ENCODE measurements at places on chromosomes 3 and 15.
A peak's percentile ranks its signal among the peaks of the same experiment; 100 is the strongest.

DNA sequence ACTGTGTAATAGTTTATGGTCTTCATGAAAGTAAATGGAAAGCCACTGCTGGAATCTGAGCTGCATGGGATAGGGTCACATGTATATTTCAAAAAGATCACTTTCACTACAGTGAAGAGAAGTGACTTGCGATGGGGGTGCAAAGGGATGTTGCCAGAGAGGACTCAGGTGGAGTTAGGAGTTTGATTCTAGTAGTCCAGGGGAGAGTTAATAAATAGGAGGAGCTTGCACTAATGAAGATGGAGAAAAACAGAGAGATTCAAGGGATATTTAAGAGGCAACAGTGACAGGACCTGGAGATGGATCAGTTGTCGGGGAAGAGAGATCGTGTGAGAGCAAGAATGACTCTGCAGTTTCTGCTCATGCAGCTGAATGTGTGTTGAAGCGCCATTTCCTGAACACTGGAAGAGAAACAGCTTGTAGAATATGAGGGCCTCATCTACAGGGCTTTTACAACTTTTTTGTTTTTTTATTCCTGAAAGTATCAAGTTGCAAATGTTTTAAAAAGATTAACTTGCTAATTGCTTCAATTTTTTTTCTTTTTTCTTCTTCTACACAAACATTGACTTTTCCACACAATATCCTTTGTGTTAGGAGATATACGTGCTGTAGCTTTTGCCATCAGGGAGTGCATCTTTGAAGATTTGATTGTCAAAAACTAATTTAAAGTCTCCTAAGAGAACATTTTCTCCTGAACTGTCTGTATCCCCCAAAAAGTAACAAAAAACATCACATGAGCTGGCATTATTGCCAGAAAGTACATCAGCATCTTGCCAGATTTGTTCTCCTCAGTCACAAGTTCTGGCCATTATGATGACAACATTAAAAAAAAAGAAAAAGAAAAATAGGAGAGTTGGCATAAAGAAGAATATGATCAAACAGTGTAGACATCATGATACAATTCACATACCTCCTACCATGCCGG, 37.5 kb downstream of the SETMAR start:
- H3K4me1 ChIP-seq: no peaks in the 10 kb centered on the region
- no peak overlapping the region for H3K4me3 ChIP-seq
- no peaks in the 10 kb centered on the region for H3K27me3 ChIP-seq
- no peaks in the 10 kb centered on the region for H3K36me3 ChIP-seq
- DNase-seq: no peak

DNA sequence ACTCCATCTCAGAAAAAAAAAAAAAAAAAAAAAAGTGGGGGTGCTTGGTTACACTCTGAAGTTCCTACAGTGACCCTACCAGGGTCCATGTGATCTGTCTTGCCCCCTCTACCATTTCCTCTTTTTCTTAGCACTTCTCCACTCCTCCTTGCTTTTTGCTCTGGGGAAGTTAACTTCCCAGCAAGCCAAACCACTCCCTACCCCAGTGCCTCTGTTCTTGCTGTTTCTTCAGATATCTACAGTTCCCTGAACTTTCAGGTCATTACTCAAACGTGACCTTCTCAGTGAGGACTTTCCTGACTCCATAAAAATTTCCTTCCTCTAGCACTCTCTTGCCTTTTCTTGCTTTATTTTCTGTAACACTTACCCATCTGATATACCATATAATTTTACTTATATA, 61.1 kb upstream of the GCNT3 start:
- H3K4me3 ChIP-seq: no peak overlapping the region
- peaks cover 25% of the 10 kb centered on the region for H3K4me1 ChIP-seq
- DNase-seq: no peak
- peaks cover 15% of the 10 kb centered on the region for H3K27me3 ChIP-seq

DNA sequence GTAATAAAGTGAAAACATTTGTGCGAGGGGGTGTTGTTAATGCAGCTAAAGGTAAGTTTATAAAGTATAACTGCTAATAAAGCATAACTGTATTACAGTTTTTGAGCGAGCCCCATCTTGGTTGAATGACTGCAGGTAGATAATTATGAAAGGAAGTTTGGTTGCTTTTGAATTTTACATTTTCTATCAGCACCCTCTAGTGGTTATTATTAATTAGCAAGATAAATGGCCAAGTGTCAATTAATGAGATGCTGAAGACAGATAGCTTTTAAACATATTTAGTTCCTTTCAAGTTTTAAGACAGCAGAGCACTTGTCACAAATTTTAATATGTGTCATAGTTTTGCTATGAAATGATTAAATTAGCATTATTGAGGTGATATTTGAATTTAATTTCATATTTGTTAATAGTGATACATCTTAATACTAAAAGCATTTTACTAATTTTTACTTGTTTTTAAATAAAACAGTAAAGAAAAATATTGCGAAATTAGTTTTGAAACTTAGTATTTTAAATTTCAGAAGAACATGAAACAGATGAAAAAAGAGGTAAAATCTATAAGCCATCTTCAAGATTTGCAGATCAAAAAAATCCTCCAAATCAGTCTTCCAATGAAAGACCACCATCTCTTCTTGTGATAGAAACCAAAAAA, 15.1 kb downstream of the U2SURP start:
- H3K36me3 ChIP-seq: peaks cover 49% of the 10 kb centered on the region
- H3K4me3 ChIP-seq: no peak overlapping the region
- H3K4me1 ChIP-seq: no peaks in the 10 kb centered on the region
- peak; percentile 47 for DNase-seq

DNA sequence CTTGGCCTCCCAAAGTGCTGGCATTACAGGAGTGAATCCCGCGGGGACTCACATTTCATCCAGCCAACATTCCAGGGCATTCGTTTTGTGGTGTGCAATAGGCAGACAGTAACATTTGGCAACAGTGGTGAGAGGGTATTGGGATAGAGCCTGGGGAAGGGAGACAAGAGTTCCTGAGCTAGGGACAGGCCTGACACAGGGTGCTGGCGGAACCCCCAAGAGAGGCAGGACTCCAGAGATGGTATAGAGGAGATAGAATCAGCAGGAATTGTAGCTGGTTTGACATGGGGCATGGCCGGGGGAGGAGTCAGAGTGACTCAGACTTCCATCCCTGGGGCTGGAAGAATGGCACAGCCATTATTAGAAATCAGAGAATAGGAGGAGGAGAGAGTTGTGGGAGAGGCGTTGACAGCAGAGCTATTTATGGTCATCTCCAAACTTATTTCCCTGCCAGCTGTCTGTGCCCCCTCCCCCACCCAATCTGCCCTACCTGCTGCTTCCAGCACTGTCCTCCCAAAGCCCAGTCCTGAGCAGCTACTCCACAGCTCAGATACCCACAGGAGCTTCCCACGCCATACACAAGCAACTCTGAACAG, 4.4 kb upstream of the IDH2 start:
- DNase-seq: no peak
- peaks cover 3% of the 10 kb centered on the region for H3K4me1 ChIP-seq
- H3K27me3 ChIP-seq: peaks cover 27% of the 10 kb centered on the region

GRCh38 chr3:54988838-54989630, 61.2 kb upstream of the LRTM1 start:
- peaks cover 10% of the 10 kb centered on the region for H3K4me1 ChIP-seq
- no peak for DNase-seq
- no peaks in the 10 kb centered on the region for H3K27me3 ChIP-seq
- no peaks in the 10 kb centered on the region for H3K36me3 ChIP-seq

DNA sequence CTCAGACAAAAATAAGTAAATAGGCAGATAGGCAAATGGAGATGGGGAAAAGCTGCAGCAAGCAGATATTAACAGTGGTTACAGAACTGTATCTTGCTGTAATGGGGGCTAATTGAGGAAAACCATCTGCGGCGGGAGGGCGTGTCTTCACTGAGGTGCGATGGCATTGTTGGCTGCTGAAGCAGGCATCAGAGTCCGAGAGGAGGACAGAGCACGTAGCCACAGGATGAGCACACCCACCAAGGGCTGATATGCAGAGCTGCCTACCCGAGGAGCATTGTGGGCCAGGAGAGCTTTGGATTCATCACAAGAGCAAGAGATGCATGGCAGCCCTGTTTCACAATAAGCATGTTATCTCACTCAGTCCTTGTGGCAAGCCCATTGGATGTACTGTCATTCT, 30.4 kb downstream of the CHRNA7 start:
- no peak overlapping the region for H3K27ac ChIP-seq
- H3K4me3 ChIP-seq: no peak overlapping the region

GRCh38 chr3:160567774-160568173, 2.4 kb upstream of the KPNA4 start:
- H3K27me3 ChIP-seq: no peaks in the 10 kb centered on the region
- H3K4me1 ChIP-seq: peaks cover 19% of the 10 kb centered on the region
- no peak overlapping the region for H3K4me3 ChIP-seq
- no peak overlapping the region for H3K27ac ChIP-seq

DNA sequence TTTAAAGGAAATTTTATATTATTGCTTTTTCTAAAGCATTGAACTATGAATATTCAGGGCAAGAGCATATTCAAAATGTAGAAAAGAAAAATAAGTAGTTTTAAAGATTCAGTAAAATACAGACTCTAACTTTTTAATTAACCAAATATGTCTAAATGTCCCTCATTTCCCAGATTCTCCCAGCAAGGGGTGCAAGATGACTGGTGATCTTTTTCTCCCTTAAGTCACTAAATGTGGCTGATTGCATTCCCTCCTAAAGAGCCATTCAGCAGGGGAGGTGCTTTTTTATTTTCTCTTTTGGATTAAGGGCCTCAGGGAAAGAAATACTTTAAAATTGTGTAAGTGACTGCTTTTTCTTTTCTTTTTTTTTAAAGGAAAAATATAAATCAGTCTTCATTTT, 406.9 kb downstream of the OXSM start:
- no peak for DNase-seq
- H3K36me3 ChIP-seq: no peaks in the 10 kb centered on the region
- H3K27ac ChIP-seq: no peak overlapping the region
- H3K27me3 ChIP-seq: no peaks in the 10 kb centered on the region
- H3K4me1 ChIP-seq: no peaks in the 10 kb centered on the region
- no peak overlapping the region for H3K4me3 ChIP-seq

- no peak for DNase-seq
- no peak overlapping the region for H3K27ac ChIP-seq
- H3K4me1 ChIP-seq: no peaks in the 10 kb centered on the region
- H3K36me3 ChIP-seq: no peaks in the 10 kb centered on the region
- no peaks in the 10 kb centered on the region for H3K27me3 ChIP-seq
- no peak overlapping the region for H3K4me3 ChIP-seq
Measured at GRCh38 chr3:102036472-102036871, 187.2 kb downstream of the NFKBIZ start.

- no peaks in the 10 kb centered on the region for H3K27me3 ChIP-seq
- no peak for DNase-seq
- H3K27ac ChIP-seq: no peak overlapping the region
- no peak overlapping the region for H3K4me3 ChIP-seq
Measured at GRCh38 chr3:100141586-100141985, 27.3 kb upstream of the FILIP1L start.

DNA sequence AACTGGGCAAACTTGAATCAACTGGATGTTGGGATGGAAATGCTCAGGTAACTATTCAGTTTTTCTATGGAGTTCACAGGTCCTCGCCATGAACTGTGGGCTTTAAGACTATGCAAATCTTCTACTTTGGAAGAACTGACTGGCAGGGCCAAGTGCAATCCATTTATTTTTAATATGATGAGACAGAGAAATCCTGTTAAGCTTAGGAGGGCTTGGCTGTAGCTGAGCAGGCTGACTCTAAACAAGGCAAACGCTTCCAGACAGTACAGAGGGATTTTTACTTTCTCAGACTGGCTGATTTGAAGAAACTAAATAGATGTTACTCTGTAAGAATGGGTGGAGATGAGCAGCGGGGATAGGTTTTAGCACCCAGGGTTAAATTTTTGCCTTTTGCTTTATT, 194.2 kb upstream of the ICE2 start:
- H3K36me3 ChIP-seq: no peaks in the 10 kb centered on the region
- H3K4me1 ChIP-seq: peaks cover 10% of the 10 kb centered on the region
- H3K4me3 ChIP-seq: no peak overlapping the region
- DNase-seq: no peak
- H3K27ac ChIP-seq: no peak overlapping the region

- H3K36me3 ChIP-seq: no peaks in the 10 kb centered on the region
- no peak overlapping the region for H3K27ac ChIP-seq
- no peak overlapping the region for H3K4me3 ChIP-seq
- peaks cover 21% of the 10 kb centered on the region for H3K4me1 ChIP-seq
- DNase-seq: no peak
Measured at GRCh38 chr3:42189001-42189460, 77.0 kb downstream of the CCK start.

- no peak for DNase-seq
- no peaks in the 10 kb centered on the region for H3K36me3 ChIP-seq
- no peaks in the 10 kb centered on the region for H3K27me3 ChIP-seq
- H3K27ac ChIP-seq: no peak overlapping the region
Measured at GRCh38 chr3:172511783-172512762, 11.2 kb downstream of the TNFSF10 start.

GRCh38 chr3:26368312-26368711, 254.3 kb upstream of the LRRC3B start:
- H3K4me1 ChIP-seq: peaks cover 8% of the 10 kb centered on the region
- H3K36me3 ChIP-seq: no peaks in the 10 kb centered on the region
- peak; percentile 67 for DNase-seq
- H3K27ac ChIP-seq: no peak overlapping the region
- H3K27me3 ChIP-seq: no peaks in the 10 kb centered on the region
- H3K4me3 ChIP-seq: no peak overlapping the region

DNA sequence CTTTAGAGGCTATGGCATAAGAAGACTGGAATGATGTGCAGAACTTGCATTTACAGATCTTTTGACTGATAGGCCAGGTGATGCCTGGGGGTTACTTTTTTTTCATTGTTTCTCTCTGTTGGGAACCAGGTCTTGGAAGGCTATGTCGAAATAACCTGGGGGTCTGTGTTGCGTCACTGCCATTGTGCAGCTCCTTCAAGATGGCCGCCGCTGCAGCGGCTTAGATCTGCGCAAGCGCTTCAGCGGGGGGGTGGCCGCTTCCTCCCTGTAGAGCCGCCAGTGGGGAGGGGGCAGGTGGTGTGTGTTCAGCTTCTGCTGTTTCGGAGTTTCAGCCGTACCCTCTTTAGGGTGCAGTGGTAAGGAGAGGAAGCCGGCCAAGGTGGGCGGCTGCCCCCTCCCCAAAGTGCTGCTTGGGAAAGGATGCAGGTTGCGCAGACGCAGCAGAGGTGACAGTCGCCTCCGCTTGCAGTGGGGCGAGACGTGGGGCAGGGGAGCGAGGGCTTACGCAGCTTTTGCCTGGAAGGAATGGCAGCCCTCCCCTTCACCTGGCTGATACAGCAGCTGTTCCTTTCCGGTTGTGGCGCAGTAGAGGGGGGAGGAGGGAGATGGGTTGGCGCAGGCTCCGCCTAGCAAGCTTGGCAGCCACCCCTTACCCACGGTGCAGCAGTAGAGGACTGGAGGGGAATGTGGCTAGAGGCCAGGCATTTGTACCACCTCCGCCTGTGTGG, 1.5 kb downstream of the SNRPN start:
- H3K27me3 ChIP-seq: no peaks in the 10 kb centered on the region
- peak overlapping the region; percentile 89 for H3K27ac ChIP-seq
- peak overlapping the region; percentile 77 for H3K4me3 ChIP-seq
- DNase-seq: peak; percentile 81
- peaks cover 14% of the 10 kb centered on the region for H3K36me3 ChIP-seq
- H3K4me1 ChIP-seq: peaks cover 34% of the 10 kb centered on the region

GRCh38 chr15:90716317-90716975, 700 bp upstream of the BLM start:
- H3K27ac ChIP-seq: peak overlapping the region; percentile 92
- no peaks in the 10 kb centered on the region for H3K27me3 ChIP-seq
- peaks cover 17% of the 10 kb centered on the region for H3K4me1 ChIP-seq
- peak overlapping the region; percentile 66 for H3K4me3 ChIP-seq

- H3K27me3 ChIP-seq: no peaks in the 10 kb centered on the region
- no peak for DNase-seq
- H3K27ac ChIP-seq: no peak overlapping the region
- H3K4me1 ChIP-seq: no peaks in the 10 kb centered on the region
- no peak overlapping the region for H3K4me3 ChIP-seq
- H3K36me3 ChIP-seq: no peaks in the 10 kb centered on the region
Measured at GRCh38 chr15:68352401-68353062, 75.0 kb downstream of the FEM1B start.

All from GM23338 (cell line).